ENCODE measurements at places on chromosomes 13 and 19.
A peak's percentile ranks its signal among the peaks of the same experiment; 100 is the strongest.

DNA sequence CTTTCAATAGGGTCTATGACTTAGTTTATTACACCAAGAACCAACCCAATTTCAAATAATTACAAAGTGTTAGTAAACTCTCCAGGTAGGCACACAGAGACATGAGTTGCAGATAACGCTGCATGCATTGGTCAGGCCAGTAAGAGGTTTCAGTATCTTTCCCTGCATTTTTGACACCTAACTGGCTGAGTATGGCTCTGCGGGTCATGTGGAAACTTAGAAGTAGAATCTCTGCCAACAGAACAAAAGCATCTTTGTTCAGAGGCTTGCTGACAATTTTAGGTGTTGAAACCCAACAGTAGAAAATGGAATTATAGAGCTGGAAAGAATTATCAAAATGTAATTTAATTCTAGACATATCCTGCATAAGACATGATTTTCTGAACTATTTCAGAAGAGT, 25.3 kb downstream of the HTR2A start:
- DNase-seq: no peak

DNA sequence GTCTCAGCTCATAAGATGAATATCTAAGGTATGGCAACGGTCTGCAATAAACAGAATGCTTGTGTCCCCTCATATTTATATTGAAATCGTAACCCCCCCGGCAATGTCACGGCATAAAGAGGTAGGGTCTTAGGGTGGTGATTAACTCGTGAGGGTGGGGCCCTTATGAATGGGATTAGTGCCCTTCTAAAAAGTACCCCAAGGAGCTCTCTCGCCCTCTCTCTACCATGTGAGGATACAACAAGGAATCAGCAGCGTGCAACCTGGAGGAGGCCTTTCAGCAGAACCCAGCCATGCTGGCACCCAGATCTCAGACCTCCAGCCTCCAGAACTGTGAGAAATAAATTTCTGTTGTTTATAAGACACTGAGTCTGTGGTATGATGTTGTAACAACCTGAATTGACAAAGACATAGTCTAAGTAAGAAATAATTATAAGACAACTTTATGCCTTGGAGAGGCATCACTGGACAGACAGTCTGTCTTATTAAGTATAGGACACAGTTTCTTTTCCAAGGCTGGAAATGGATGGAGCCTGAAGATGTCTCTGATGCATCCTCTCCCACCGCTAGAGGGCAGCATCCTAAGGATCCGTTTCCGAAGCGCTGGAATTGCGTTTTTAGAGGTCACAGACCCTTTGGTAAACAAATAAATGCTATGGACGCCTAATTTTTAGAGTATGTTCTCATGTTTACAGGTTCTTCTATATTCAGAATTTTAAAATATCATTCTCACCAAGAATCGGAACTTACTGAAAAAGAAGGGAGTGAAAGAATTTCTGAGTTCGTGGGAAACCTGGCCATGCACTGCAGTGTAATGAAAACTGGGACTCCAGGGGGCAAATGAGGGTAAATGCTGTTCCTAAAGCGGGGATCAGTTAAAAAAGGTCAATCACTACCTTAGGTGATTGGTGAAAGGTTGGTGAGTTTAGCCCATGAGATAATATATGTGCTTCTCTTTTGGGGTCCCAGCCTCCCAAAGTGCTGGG, 13.3 kb upstream of the LEUTX start:
- DNase-seq: peak; percentile 54

GRCh38 chr13:26442541-26442940, 114.9 kb upstream of the WASF3 start:
- peak; percentile 36 for DNase-seq

DNA sequence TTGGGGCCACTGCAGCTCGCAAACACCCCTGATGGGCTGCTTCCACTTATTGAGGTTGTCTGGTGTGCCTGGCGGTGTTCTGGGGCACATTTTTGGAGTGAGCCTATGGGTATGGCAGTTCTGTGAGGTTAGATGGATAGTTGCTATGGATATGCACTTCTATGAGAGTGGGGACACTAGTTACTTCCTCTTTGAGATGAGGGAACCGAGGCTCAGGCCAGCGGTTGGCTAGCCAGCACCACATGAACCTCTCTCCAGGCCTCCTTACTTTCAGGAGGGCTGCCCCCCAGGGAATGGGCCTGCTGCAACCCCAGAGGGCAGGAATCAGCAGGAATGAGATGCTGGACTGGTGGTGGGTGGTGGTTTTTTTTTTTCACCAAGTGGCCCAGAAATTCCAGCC, 13.5 kb upstream of the PRR19 start:
- DNase-seq: no peak

DNA sequence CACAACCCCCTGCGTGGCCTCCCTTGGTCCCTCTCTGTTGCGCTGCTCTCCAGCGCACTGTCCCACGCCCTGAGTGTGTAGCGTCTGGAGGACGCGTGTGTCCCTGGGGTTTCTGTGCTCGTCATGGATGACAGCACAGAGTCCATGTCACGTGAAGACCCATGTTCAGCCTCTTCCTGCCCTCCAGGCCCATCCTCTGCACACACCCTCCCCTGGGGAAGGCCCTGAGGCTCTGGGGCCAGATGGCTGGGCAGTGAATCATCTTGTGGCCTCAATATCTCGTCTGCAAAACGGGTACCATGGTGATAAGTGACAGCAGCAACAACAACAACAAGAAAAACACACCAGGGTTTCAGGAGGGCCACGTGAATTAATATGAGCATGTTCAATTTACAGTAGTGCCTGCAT, 71.5 kb upstream of the ARHGEF7 start:
- peak; percentile 66 for DNase-seq

DNA sequence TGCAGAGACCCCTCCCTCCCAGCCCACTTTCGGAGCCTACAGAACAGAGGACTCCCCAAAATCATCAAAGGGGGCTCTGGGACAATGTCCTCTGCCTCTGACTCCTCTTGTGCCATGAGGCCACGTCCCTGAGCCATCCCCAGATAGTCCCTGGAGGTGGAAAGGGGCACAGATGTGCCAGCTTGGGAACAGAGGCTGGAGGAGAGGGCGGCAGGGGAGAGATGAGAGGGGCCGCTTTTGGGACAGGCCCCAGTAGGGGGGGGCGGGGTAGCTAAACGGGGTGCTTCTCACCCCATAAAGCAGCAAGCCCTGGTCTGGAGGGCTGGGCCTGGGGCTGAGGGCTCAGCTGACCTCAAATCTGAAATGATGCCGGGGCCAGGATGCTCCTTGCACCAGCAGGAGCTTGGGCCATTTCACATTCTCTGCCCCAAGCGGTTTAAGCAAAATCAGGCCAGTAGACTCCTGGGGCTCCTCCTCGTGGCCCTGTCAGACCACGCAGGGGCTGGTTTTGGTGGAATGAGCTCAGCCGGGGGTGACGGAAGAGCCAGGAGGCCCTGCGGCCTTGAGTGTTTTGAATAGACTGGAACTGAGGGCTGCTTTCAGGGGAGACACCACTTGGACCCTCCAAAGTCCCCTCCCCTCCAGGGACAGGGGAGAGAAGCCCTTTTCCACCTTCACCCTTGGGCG, 27.1 kb downstream of the ONECUT3 start:
- DNase-seq: peak; percentile 38

GRCh38 chr13:113116206-113116800, 6.3 kb upstream of the F10 start:
- DNase-seq: no peak

DNA sequence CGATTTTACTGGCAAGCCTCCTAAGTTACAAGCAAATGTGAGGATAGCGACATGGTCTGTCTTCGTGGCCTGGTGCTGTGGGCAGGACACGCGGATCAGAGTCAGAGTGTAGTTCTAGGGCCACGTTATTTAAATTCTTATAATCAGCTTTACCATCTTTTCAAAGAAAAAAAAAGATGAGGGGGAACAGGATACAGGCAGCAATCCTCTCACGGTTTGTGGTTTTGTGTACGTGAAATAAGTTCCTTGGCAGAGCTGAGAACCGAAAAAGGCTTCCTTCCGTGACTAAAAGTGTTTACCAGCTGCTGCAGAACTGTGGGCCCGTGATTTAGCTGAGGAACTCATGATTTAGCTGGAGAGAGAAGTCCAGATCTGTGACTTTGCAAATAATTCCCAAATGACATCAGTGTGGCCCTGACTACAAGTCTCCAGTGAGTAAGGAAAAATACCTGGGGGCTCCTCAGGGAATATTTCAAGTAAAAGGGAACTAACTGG, 27.2 kb downstream of the RCBTB2 start:
- DNase-seq: no peak

DNA sequence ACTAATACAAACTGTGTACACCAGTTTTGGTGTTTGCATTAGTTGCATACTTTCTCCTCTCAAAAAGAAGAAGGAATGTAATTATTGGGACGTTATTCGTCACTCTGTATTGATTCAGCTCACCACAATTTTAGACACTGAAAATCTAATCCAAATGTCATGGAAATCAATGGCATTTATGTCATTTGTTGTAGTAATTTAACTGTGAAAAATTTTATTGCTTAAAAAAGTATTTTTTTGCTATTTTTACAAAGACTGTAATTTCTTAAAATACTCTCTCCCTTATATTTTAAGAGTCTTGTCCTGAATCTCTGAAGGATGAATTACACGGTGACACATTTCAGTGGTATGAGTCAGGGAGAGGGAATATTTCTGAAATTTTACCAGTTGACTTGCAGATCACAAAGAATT, 2117.6 kb downstream of the PCDH9 start:
- peak; percentile 57 for DNase-seq

- no peak for DNase-seq
These were observed 31.8 kb downstream of the PEX11G start for GRCh38 chr19:7456964-7457541.

DNA sequence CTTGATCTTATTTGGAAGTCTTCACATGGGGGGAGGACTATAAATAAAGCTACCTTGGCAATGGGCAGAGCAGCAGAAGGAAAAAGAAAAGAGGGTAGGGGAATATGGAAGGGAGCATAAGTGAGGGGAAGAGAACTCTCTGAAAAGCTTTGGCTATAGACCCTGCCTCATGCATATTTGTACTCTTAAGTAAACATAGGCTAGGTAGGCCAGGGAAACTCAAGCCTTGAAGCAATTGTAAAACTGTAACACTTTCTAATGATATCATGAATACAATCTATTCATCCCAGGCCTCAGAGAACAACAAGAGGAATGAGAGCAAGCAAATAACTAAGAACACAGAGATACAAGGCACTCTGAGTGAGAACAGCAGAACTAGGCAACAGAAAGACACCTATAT, 20.4 kb downstream of the MYCBP2 start:
- DNase-seq: no peak

DNA sequence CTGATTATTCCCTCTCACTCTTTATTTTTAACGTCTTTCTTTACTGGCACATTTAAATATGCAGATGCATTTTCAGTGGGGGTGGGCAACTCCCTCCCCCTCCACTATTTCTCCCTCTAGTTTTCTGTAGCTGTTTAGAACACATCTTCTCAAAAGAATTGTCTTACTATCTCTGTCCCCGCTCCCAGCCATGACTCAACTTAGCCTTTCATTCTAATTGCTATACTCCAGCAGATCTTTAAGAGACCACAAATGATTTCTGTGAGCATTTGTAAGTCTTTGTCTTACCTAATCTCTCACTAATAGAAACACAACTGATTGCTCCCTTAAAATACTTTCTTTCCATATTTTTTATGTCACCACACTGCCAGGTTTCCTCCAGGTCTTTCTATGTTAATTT, 350.9 kb downstream of the SPRY2 start:
- DNase-seq: no peak

All from choroid plexus epithelial cell (primary cell).